ENCODE measurements at places on chromosomes 7 and 10. TPM values are rescaled to one million over a fixed set of nuclear protein-coding genes. Genes with fewer than 3 reads are reported as not detected.

Gene TRIM73
- 1.6 TPM for total RNA-seq

Gene PAPOLB
- total RNA-seq, result not detected

Gene REPIN1
- total RNA-seq, result 73.2 TPM

Gene WEE2
- not detected for total RNA-seq

Gene LIPK
- not detected for total RNA-seq

Gene ZNRF2
- 8.2 TPM for total RNA-seq

Gene AKR1C8
- 0.21 TPM for total RNA-seq

Gene PAPSS2
- total RNA-seq, result 22.1 TPM

Gene ACHE
- total RNA-seq, result 2.2 TPM

Gene EVX1
- not detected for total RNA-seq

Gene CALHM1
- not detected for total RNA-seq

Gene ADIRF
- total RNA-seq, result 0.21 TPM

Gene TMEM270
- total RNA-seq, result not detected

Gene TNS3
- 77.4 TPM for total RNA-seq

Gene CFAP46
- total RNA-seq, result 1.1 TPM

Gene ENKUR
- total RNA-seq, result not detected

Gene KIAA1549
- 8.2 TPM for total RNA-seq

Gene SLC18A3
- not detected for total RNA-seq

Gene GNAT3
- total RNA-seq, result not detected

Gene CYP3A7
- not detected for total RNA-seq

Gene GOLGA7B
- 4.0 TPM for total RNA-seq

Gene SPDYE2B
- total RNA-seq, result not detected

Gene CFAP43
- total RNA-seq, result 0.13 TPM

Data from A549 treated with RU486 at 1 μM for 4 hours (cell line).